Fibroblast of upper back skin (primary cell): ENCODE measurements at places on chromosomes 2 and 18.

DNA sequence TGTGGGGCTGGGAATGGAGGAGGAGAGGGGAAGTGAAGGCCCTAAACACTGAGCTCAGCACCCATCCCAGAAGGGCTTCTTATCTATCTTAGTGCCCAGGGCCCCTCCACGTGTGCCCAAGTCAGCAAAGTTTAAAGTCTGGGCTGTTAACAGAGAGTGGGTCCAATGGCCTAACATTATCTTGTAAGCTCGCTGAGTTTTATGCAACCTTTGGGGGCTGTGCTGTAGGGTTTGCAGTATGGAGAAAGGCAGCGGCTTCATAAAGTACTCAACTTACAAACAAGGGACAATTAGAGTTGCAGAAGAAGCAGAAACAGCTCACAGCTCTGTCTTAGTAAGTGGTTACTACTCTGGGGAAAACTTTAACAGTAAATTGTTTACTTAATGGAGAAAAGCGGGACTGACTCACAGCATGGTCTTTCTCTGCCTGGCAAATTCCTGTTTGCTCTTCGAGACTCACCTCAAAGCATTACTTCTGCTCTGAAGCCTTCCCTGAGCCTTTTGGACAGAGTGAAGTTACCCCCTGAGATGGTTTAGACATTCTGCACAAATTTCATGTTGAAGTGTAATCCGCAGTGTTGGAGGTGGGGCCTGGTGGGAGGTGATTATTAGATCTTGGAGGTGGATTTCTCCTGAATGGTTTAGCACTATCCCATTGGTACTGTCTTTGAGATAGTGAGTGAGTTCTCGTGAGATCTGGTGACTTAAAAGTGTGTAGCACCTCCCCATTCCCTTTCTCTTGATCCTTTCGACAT is 9.0 kb downstream of the ENOSF1 start:
- peak; percentile 68 for DNase-seq

DNA sequence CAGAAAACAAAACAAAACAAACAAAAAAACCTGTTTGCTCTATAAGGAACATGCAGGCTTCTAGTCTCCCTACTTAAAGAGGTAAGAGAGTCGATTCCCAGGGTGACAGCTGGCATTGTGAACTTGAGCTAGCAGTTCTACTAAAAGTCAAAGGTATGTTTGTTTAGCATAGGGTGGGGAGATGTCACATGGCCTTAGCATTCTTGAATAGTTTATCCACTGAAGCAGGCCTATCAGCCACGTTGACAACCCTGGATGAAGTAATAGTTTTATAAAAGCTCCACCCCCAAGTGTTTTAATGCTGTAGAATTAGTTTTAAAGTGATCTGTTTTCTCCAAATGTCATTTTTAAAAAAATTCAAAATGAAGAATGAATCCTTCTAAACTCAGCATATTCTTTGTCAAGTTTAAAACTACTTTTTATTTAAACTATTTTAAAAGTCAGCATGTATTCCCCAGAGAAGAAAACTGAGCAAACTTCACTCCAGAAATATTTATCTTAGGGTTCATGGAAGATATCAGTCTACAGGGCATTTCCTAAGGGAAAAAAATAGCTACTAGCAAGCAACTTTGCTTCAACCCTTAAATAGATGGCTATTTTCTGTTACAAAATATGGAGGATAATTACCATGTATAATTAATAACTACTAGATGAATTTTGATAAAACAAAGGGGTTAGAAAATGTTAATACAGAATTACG is 1.7 kb downstream of the MYOM1 start:
- DNase-seq = peak; percentile 24

DNA sequence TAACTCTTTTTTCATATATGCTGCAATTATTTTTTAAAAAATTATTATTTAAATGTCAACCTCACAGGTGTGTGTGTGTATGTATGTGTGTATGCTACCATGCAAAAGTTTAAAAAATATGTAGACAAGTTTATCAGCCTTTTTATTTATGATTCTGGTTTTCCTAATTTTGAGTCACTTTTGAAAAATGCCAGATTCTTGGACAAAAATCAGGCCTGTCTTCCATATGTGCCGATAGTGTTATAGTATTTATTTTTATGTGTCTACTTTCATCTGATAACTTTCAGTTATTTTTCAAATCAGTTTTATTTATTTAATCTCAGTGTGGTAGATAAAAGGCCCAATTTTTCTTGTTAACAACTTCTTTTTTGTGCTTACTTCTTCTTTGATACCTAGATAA is 176.2 kb downstream of the RDH14 start:
- peak; percentile 28 for DNase-seq

DNA sequence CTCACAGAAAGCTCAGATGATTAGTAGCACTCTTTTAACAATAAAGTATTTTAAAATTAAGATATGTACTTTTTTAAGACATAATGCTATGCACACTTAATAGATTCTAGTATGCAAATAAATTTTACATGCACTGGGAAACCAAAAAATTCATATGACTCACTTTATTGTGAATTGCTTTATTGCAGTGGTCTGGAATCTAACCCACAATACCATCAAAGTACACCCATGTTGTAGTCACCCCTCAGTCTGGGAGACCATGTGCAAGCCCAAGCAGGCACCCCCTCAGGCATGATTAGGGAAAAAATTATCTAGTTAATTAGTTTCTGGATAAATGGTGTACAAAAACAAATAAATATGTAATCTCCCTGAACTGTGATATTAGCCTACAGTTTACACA is 649.0 kb upstream of the HS6ST1 start:
- DNase-seq = no peak

GRCh38 chr18:49976795-49977560 is 163.6 kb upstream of the ACAA2 start:
- DNase-seq = no peak

DNA sequence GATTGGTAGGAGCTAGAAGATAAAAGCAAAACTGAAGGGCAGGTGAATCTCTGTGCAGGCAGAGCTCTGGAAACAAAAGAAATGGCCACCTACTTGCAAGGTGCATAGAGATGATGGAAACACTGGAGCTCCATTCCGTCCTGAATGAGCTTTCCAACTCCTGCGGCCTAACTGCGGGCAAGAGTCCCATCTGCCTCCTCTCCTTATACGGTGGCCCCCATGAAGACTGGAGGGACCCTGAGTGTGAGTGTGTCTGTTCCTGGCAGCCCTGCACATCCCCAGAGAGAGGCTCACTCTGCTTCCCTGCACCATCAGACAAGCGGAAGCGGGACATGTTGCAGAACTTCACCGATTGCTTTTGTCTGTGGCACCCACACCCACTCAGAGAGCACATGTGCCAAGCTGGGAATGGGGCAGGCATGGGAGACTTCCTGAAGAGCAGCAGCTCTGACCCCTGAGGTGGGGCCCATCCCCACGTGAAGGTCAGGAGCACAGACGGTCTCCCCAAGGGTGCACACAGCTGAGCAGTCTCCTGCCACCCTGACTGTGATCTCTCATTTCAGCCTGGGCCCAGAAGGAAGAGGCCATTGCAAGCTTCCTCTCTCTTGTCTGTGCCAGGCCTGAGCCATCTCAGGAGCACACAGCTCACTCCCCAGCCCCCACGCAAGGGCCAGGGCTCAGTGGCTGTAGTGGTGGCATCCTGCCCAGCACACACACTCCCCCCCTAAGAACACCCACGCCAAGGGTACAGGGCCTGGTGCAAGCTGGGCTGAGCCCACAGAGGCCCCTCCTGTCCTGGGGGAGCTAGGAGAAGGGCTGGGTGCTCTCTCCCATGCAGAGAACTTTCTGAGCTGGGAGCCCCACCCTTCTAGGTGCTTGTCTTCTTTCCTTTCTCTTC is 75.3 kb downstream of the STPG4 start:
- no peak for DNase-seq

GRCh38 chr2:9738535-9739496 is 104.5 kb upstream of the TAF1B start:
- DNase-seq = no peak

DNA sequence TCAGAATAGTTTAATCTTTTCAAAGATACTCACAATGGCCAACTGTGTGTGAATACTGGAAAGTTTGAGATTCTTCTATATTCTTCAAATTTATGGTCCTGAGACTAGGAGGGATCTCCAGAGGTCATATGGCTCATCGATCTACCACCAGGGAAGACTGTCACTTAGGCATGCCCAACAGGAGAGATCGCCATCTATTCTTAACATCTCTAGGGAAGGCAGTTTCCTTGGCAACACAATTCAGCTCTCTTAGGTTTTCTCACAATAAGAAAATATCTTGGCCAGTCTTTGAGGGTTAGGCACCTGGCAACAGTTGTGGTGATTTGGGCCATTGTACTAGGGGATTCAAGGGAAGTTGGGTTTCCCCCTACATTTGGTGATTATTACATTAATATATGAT is 107.2 kb downstream of the GALNT3 start:
- no peak for DNase-seq

DNA sequence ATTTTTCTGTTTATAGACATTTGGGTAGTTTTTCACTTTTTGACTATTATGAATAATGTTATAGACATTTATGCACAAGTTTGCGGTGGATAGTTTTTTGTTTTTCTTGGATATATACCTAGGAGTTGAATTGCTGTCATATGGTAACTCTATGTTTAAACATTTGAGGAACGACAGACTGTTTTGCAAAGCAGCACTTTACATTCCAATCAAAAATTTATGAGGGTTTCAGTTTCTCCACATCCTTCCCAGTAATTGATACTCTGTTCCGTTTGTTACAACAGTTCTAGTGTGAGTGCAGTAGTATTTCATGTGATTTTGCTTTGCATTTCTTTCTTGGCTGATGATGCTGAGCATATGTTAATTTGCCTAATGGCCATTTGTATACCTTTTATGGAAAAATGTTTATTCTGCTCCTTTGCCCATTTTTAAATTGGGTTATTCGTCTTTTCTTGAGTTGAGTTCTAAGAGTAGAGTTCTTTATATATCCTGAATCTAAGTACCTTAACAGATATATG is 617.3 kb upstream of the LRATD1 start:
- DNase-seq = peak; percentile 7

DNA sequence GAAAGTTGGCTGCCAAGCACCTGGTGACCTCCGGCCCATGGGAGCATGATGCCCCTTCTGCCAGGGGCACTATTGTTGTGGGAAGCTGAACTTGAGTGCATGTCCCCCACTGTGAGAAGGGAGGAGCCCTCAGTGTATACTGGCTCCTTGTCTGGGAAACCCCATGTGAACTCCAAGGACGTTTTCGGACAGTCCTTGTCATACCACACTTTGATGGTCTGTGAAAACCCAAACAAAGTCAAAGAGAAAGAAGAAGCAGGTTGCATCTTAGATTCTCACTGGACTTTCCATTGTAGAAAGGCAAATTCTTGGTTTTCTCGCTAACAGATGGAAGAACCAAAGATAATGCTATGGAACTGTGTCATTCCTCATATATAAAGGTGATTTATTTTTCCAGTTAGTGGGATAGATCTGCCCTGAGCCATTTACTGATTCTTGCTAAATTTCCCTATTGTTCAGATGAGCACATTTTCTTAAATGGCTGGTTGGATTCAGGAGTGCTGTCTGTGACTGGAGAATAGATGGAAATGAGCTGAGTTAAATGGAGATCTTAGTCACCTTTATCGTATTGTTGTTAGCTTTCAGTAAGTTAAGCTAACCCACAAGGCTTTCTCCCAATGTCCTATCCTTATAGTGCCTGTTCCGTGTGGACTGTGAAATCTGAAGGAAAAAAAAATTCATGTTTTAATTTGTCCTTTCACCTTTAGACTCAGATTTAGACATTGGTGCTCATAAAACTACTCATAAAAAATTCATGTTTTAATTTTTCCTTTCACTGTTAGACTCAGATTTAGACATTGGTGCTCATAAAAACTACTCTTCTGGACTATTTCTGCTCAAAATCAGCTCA is 166.6 kb downstream of the ACTR3 start:
- DNase-seq = no peak

GRCh38 chr2:239202343-239202742 is 198.5 kb downstream of the HDAC4 start:
- no peak for DNase-seq

DNA sequence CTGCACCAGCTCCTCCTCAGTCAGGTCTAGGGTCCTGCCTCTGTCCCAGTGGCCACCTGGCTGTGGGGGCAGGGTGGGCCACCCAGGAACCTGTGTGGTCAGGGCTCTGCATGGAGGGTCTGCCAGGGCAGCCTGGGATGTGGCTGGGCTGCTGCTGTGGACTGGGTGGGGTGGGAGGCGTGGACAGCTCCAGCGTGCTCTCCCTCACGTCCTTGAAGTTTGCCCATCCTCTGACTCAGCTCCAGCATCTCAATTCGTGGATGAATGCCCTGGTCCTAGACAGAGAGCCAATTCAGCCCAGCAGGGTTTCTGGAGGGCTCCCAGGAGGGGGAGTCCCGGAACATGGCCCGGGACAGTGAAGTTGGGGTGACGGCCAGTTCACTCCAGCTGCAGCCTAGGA is 64.3 kb upstream of the EPAS1 start:
- no peak for DNase-seq

DNA sequence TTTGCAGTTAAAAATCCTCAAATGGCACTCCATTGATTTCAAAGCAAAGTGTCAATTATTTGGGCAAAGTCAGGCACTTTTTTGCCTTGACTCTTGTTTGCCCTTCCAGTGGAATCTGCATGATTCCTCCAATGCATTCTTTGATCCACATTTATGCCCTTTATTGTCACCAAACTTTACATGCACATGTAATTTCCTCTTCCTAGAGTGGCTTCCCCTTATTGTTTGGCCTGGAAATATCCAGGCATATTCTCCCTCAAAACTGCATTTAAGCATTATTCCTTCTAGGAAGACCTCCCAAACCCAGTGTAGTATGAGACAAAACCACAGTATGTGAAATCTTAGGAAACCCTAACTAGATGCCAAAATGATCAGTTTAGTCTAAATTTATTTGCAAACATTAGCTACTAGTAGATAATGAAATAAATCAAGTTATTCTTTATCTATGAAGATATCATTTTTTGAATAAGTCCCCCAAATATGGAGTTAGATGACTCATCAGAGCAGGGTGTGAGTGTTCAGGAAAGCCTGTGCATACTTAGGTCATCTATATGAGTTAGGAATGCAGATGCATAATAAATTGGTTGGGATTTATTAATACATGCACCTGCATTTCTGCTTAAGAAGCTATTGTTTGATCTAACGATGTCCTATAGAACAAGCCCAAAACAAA is 433.3 kb upstream of the TCF4 start:
- no peak for DNase-seq

GRCh38 chr2:60936757-60937156 is 55.4 kb downstream of the REL start:
- DNase-seq = no peak

DNA sequence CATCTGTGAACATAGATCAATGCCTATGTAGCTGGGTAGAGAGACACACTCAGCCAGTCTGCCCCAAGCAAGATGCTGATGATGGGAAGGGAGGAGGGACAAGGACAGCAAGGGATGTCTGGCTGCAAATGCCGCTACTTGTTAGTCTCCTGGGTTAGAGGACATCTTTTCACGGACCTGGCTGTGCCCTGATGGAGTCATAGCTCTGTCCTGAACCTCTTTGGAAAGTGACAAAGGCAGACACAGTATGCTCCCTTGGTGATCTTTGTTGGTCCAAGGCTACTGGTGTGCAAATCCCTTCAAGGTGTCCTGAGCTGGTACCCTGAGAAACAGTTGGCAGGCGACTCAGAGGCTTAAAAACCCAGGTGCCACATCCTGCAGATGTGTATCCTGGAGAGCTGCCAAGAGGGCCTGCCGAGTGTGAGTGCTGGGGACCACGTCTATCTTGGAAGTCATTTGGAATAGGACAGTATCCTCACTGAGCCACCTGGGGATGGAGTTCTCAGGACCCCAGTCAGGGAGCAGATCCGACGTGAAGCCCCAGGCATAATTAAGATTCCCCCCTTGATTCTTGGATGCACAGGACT is 10.8 kb downstream of the FOSL2 start:
- no peak for DNase-seq
